Cortex of kidney (tissue), 1 donor: ENCODE measurements at places on chromosomes 3 and 15.

- DNase-seq, result no peak
Observed at GRCh38 chr3:106699122-106699521, 678.1 kb upstream of the CCDC54 start.

GRCh38 chr3:133563186-133563591, 10.3 kb upstream of the CDV3 start:
- DNase-seq, result no peak

GRCh38 chr3:81823882-81824395, 62.5 kb upstream of the GBE1 start:
- DNase-seq, result no peak

GRCh38 chr15:63928185-63928842, 94.6 kb upstream of the HERC1 start:
- no peak for DNase-seq

DNA sequence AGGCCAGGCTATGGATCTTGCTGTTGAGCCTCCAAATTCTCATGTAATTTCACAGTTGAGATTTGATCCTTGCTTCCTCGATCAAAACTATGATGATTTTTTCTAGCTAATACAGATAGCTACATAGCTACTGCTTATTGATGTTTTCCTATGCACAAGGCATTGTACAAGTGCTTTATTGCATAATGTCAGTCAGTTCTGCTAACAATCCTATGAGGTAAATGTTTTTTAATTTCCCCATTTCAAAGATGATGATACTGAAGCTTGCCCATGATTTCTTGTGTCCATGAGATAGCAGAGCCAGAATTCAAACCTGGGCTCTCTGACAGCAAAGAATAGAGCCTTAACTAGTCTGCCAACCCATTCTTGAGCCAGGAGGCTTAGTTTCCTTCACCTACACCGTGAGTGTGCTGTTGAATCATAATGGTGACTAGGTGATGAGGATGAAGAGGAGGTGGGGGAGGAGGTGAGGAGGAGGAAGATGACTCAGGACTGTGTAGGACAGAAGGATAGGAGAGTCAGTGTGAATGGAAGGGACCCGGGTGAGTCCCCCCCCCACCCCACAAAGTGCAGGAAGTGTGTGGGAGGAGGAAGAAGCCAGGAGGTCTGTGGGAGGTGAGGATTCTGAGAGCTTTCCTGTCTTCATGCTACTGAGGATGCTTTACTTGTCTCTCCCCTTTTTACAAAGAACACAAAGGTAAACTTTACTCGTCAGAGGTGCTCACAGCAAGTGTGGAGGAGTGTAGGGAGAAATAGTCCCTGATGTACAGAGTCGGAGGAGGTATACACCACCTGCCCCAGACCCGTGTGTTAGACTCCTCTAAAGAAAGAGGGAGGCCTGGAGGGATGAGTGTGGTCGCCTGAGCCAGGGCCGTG, 3.6 kb downstream of the TAGLN3 start:
- DNase-seq, result no peak

DNA sequence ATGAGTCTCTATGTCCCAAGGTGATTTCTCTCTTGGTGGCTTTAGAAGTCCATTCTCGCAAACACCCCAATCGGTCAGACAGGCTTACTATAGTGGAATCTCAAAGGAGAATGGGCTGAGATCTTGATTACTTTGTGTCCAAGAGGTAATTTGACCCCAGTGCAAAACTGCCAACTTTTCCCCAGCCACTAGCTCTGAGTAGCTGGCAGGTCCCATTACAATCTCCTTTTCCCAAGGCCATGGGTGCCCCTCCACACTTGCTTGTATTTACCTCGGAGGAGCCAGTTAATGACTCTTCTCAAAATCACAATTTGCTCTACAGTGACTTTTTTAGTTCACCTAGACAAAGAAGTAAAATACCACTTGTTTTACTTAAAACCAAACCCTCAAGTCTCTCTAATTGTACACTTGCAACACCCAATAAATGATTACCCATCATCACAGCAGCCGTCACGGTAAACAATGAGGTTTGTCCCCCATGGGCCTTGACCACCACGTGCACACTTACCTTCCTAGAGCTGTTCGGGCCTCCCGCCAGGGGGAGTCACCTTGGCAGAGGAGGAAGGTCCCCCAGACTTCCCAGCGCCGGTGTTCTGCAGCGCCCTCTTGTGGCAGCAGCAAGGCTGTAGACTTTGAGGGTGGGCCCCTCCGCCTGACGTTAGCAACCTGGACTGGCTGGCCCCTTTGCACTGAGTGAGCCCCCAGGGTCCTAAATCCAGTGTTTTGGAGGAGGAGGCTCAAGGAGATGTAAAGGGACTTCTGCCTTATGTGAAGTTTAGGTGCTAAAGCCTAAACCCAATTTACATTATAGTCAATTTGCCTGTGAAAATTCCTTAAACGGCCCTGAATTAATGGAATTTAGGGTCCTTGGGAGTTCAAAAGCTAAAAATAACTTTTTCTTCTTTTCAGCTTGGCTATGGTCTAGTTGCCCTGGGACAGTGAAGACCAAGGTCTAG, 18.7 kb upstream of the HDAC11 start:
- no peak for DNase-seq

- DNase-seq, result no peak
Observed at GRCh38 chr3:195221876-195222617, 48.9 kb downstream of the XXYLT1 start.

- no peak for DNase-seq
Observed at GRCh38 chr3:70010346-70010745, 10.8 kb downstream of the SAMMSON start.

DNA sequence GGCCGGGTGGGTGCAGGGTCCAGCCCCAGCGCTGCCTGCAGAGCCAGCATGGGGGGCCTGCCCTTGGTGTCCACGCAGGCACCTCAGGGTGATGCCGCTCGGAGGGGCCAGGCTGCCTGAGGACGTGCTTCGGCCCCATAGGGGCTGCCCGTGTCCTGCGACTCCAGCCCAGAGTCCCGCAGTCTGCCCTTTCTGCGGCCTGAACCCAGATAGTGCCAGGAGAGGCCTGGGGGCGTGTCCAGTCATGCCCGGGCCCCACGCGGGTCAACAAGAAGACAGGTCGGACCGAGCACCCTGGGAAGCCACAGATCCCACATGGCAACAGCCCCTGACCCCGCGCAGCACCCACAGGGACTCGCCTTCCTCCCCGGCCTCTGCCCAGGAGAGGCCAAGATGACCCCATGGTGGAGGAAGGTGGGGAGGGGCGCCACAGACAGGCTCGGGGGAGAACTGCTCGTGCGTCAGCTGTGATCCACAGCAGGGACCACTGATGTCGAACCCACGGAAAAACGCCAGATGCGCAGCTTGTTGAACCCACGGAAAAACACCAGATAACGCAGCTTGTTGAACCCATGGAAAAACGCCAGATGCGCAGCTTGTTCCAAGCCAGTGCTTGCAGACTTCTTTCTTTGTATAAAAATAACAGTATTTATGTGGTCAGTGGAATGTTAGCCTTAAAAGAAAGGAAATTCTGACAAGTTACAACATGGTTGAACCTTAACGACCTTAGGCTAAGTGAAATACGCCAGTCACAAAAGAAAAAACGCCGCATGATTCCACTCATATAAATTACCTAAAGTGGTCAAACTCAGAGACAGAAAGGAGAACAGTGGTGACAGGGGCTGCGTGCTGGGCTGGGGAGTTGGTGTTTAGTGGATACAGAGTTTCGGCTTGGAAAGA, 28.5 kb downstream of the CYFIP1 start:
- no peak for DNase-seq

GRCh38 chr15:29601811-29602210, 220.5 kb downstream of the TJP1 start:
- no peak for DNase-seq

DNA sequence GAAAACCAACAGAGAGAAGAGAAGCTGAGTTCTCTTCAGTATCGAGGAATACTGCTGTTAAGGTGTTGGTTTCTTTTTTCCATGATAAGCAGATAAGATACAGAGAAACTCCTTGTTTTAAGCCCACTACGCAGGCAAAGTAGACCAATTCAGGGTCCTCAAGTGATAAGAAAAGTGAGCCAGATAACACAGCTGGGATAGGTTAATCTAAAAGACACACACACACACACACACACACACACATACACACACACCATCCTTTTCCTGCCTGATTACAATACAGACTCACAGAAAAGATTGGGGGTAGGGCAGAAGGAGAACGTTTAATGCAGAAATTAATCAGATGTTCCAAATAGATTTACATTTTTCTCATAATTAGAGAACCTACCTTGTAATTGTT, 6.5 kb upstream of the PHLDB2 start:
- no peak for DNase-seq

GRCh38 chr3:28924744-28925360, 356.0 kb upstream of the RBMS3 start:
- DNase-seq, result no peak

- DNase-seq, result no peak
Observed at GRCh38 chr3:142852009-142852408, 36.9 kb downstream of the PCOLCE2 start.

DNA sequence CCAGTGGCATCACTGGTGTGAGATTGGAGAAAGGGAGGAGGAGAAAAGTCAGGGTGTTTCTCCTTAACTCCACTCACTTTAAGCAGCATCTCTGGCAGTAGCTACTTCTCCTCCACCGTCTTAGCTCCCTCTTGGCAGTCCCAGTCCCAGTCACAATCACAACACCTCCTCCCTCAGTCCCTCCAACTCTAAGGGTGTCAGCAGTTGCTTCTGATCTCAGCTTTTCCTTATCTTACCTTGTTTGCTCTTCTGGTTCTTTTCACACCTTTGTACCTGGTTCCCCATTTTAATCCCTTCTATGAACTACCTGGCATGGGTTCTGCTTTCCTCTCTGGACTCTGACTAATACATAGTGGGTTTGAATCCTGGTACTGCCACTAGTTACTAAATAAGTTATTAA, 188.3 kb upstream of the CTDSPL start:
- no peak for DNase-seq

DNA sequence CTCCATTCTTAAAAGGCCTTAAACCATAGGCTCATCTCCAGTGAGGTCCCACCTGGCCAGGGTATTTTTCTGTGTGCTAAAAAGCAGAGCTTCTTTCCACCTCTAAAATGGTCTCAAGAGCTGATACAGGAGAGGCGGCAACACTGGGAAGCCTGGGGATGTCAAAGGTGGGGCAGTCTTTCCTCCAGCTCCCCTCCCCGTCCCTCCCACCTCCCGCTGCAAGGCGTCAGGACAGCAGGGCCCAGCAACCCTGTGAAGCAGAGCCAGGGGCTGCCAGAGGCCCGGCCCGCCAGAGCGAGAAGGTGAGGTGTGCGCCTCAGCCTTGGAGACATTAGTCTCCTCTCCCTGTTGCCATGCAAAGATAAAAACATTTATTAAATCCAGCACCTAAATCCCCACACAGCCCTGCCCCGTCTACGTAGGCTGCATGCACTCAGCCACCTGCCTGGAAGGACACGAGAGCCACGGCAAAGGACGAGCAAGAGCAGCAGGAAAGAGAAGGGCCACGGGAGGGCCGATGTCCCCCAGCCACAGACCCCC, 75.6 kb downstream of the FAM174B start:
- no peak for DNase-seq

DNA sequence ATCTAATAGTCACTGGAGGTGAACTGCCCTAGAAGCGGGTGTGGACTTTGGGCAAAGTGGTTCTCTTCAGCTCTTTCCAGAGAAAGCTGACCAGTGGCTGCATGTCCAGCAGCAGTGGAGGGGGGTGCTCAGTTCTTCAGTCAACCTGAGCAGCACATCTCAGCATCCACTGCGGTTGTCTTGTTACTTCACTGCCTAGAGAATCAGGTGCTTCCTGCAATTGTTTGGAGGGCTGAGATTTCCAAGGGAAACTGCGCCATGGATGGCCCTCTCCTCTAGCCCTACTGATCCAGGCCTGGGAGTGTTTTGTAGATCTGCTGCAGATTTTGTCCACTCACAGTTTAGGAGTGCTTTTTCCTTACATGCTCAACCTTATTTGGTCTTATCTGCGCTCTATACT, 65.6 kb upstream of the CFAP161 start:
- DNase-seq, result no peak

DNA sequence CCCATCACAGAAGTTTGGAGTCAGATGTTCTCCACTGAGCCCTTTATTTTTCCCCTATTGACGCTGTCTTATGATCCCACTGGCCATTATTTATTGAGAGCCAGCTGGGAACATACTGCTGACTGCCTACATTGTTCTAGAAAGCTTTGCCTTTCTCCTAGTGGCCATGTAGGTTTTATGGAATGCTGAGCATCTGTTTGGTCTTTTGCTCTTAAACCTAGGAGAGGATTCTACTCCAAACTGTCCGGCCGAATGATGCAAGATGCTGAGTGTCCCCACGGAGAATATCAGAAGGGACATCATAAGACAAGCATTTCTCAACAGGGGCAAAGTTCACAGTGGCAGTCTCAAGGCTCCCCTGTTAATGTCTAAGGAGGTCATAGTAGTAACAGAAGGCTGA, 171.4 kb downstream of the ARRDC4 start:
- DNase-seq, result no peak

- DNase-seq, result no peak
Observed at GRCh38 chr3:45105855-45106671, 40.1 kb downstream of the CDCP1 start.

- no peak for DNase-seq
Observed at GRCh38 chr3:182909318-182910040, 70.9 kb downstream of the DCUN1D1 start.

DNA sequence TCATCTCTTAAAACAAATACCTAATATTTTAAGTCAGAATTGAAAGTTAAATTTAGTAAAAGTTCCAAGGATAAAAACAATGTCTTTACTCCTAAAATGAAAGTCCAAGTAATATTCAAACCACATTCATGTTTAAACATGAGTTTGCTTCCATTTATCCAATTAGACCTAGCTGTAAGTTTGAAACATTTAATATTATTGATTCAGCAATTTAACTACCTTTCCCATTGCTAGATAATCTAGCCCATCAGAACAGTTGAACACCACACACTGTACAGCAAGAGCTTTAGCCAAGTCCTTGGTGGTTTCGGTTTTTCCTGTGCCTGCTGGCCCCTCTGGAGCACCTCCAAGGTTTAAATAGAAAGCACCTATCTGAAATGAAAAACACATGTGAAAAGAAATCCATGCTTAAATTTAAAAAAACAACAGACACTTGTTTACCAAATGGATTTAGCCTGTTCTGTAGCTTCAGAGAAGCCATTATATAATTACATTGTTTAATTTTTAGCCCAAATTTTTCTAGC, 97.8 kb downstream of the DNAH12 start:
- no peak for DNase-seq

- no peak for DNase-seq
Observed at GRCh38 chr3:101574388-101575112, 570 bp downstream of the PCNP start.

DNA sequence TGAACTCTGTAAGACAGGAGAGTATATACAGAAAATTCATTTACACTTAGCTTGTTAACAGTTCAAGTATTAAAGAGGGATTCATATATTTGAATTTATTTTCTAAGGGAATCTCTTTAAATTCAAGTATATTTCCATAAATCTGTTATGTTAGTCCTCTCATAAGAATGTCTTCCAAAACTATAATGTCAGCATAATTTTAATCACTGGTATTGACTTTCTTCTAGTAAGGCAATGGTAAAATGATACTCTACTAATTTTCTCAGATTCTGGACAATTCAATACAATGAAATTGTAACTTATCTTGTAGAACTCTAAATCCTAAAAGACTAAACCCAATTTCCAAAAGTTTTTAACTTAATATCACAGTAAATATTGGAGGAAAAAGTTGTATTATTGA, 66.3 kb upstream of the EPHA6 start:
- DNase-seq, result no peak
